Suprapubic skin (tissue), 4 donors: ENCODE measurements at places on chromosomes 4 and X.

- no peak for DNase-seq
These were observed 1.4 kb upstream of the ATP8A1 start for GRCh38 chr4:42658261-42658660.

DNA sequence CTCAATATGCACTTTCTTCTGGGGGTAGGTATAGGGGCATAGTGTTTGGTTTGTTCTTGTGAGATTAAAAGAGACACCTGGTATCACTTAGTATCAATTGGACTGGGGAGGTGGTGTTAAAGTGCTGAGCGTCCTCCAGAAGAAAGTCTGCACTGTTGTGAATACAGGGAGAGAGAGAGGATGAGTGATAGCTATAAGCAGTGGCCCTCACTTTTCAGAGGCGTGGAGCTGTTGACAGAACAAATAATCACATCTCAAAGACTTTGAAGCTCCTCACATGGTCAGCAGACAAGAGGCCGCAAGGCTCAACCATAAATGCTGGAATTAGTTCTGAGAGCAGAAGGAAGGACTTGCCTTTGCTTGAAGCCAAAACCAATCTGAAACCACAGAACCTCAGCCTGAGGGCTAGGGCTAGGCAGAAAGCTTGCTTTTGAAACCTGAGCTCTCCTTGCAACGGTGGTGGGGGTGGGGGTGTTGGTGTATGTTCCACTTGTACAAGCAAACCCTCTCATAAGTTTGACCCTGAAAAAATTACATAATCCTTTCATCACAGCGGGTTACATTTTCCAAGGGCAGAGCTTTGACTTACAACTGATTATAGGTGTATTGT, 123.2 kb upstream of the SCML1 start:
- no peak for DNase-seq

DNA sequence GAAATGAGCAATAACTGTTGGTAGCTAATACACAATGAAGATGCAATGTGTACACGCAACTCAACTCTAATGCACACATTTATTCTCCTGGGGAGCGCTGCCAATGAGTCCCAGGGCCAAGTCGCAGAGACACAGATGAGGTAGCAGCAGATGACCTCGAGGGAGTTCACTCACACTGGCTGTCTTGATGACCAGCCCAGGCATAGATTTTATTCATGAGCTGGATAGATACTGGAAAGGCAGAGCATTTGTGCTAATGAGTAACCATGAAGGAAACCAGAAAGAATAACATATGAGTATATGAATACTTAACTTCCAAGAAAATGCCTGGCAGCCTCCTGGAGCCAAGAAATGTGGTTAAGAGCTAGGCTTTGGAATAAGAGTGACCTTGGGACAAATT, 42.3 kb downstream of the RASL11B start:
- no peak for DNase-seq

DNA sequence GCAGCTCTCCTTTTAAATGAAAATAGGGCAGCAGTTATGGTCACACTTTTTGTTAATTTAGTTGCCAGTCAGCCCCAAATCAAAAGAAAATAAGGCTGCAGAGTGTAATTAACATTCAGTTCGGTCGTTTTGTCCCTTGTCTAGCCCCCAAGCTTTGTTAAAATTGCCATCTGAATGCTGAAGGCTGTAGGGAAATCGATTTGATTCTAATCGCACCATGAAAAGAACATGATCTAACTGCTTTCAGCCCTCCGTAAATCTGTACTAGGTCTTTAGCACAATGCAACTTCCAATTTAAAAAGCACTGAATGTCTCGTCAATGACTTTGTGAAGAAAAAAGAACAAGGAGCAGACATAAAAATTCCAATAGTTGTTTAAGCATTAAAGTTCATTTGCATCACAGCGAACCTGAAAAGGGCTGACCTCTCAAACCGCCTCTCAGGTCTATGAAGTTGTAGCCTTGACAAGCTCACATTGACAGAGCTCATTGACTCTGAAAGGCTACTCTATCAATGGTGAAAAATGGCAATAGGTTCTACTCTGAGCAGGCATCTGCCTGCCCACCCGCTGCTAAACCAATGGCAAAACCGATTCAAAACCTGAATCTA, 48.9 kb downstream of the CHIC2 start:
- no peak for DNase-seq

DNA sequence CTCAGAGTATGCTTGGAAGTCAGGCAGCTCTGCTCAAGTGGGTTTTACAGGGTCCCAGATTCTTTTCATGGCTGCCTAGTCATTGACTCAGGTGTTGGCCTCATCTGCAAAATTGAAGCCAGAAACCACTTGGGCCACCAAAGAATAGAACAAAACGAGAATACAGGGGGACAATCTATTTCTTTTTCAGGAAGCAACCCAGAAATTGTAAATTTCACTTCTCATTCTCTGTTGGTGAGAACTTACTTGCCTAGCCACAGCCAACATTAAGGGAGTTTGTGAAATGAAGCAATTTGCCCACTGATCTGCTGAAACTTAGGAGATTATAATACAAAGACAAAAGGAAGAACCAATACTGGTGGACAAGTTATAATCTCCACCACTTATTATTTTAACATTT, 8.6 kb upstream of the TKTL2 start:
- no peak for DNase-seq

- DNase-seq, result no peak
These were observed 60.4 kb downstream of the MCF2 start for GRCh38 chrX:139647597-139647996.

DNA sequence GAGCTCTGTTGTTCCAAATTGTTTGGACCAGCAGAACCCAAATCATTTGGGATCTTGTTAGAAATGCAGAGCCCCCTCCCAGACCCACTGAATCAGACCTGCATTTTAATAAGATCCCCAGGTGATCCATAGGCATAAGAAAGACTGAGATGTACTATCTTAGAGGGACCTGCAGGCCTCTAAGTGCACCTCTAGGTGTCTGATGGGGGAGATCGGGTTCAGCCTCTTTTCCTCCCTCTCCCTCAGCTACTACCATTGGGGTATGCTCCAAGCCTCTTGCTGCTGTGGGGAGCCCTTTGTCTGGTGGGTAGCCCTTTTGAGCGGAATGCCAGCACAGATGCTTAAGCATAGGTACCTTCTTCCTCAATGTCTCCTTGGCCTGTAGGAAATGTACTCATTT, 63.8 kb upstream of the RPS6KA3 start:
- no peak for DNase-seq
